ENCODE measurements at places on chromosomes 7 and 10.

- no peak for DNase-seq
Measured at GRCh38 chr7:127995156-127995880, 35.9 kb downstream of the LRRC4 start.

DNA sequence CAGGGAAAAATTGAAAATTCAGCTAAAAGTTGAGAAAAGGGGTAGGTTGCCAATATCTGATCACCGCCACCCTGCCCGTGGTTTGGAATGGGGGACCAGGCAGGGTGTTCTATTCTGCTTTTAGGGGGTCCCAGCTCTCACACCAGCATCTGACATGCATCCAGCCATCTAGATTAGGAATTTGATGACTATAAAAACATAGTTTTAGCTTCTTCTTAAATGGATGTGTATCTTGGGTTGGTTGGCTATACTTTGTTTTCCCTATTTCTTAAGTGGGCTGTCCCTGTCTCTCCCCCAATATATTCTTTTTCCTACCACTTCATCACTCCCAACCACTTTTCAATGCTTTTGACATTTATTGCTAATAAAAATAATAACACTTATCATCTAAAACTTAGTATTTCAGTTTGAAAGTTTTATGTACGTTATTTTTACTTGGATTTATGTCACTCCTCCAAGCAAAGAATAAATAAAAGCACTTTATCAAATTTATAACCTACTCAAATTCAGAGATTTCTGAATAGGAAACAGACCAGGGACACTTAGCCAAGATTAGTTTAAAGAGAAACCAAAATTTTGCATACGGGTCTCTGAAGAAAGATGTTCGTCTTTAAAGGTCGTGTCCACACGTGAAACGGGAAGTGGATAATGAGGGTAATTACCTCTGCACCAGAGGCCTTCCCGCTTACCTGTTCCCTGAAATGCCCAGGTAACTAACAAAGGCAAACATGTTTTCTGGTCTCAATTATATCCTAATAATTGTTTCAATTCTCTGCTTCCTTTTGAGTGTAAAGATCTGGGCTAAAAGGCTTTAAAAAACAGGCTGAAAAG is 233.2 kb upstream of the AUTS2 start:
- DNase-seq: no peak

DNA sequence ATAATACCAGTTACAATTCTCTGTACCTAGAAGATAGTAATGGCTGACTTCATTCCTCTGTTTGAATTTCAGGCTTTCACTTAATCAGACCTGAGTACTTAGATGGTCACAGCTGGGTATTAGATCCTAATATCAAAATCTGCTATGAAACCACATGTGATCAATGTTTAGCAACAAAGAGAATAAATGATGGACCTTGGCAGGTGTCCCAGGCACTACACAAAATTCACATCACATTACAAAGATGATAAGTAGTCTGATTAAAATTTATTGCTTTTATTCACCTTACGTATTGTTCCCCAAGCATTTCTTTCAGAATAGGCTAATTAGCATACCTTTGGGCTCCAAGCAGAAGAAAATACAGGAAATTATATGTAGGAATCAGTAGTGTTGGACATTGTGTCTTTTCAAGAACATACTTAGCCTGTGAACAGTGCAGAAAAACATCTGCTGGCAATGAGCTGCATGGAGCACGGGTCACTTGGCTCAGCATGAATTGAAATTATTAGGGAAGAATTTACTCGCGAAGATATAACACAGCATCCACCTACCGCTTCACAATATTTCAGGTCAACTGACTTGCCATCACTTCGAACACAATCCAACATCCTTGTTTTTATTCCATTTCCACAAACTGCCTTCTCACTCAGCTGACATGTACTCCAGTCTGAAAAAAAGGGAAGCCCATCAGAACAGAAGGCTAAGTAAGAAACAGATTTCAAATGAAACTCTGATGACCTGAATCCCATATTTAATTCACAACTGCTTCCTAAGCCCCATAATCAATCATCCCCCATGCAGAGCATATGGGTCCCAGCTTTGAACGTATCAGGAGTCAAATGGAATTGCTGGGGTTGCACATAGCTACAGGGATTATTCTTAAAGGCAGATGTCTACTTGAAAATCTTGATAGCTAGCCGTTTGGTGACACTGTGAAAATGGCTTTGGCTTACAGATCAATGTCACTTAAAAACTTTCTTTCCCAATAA is 421.0 kb downstream of the THSD7A start:
- no peak for DNase-seq

- DNase-seq: no peak
Measured at GRCh38 chr10:112359606-112360307, 14.2 kb upstream of the ACSL5 start.

GRCh38 chr10:5387169-5387568 is 17.5 kb downstream of the TUBAL3 start:
- no peak for DNase-seq

DNA sequence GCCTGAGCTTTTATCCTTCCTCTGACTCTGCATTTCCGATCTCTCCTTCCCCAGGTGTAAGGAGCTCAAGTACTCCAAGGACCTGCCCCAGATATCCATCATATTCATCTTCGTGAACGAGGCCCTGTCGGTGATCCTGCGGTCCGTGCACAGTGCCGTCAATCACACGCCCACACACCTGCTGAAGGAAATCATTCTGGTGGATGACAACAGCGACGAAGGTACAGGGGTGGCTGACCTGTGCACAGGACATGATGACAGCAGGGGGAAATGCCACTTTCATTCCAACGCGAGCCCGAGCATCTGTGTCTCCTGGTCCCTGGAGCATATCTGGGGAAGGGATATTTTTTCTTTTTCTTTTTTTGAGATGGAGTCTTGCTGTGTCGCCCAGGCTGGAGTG is 256.2 kb downstream of the GALNT17 start:
- no peak for DNase-seq

- DNase-seq: no peak
Measured at GRCh38 chr10:62473241-62473640, 99.1 kb downstream of the ZNF365 start.

- DNase-seq: no peak
Measured at GRCh38 chr7:15626041-15626440, 60.4 kb downstream of the MEOX2 start.
